ENCODE measurements at places on chromosomes 1 and 21. TPM values are rescaled to one million over a fixed set of nuclear protein-coding genes. Genes with fewer than 3 reads are reported as not detected.

S100A7A gene
- total RNA-seq, result not detected

- peak; percentile 32 for DNase-seq
Observed at GRCh38 chr21:27422435-27422834, 455.5 kb upstream of the ADAMTS5 start.

CYB561D1 gene
- total RNA-seq, result 5.5 TPM

DNA sequence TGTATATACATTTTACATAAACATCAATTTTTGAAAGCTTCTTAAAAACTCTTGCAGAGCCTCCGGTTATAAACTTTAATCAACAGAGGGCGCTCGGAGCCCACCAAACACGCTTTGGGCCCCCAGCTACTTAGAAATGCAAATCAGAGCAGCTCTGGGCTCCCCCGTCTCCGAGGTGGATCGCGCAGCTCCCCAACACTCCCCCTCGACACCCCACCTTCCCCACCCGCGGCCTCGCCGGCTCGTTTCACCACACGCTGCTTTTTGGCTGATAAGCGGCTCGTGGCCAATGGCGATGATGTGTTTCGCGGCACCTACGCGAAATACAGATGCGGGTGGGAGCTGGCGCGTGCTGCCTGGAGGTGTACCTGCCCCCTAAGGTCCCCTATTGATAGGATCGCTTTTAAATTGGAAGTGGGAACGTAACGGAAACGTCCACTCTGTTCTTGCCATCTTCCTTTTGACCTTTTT is 1.7 kb upstream of the KIF26B start:
- peak; percentile 68 for DNase-seq

DNA sequence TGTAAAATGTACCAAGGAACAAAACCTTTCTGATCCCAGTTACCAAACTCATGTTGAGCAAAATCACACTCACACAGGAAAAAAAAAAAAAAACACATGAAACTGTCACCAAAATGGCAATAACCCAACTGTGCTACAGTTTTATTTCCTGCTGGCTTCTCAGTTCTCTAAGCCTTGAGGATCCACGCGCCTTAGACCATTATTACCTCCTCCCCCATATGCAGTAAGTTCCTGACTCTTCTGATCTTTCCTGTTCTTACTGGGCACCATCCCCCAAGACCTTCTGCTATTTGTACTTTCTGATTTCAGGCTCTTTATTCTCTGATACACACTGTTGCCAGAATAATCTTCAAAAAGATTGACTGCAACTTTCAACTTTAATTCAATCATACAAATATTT is 79.6 kb downstream of the SLC45A1 start:
- DNase-seq, result no peak

DNA sequence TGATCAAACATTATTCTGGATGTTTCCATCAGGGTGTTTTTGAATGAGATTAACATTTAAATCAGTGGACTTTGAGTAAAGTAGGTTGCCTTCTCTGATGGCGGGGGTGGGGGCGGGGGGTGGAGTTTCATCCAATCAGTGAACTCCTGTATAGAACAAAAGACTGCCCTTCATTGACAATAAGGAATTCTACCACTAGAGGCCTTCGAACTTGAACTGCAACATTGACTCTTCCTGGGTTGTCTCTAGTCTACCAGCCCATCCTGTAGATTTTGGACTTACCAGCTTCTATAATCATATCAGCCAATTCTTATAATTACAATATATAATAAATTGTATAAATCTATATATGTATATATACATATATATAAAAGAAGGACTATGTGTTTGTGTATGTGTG is 520.4 kb upstream of the CXADR start:
- no peak for DNase-seq

- DNase-seq, result no peak
Observed at GRCh38 chr1:24226749-24227148, 39.7 kb upstream of the IFNLR1 start.

CSMD2 gene
- total RNA-seq, result 0.87 TPM

- no peak for DNase-seq
Observed at GRCh38 chr1:157469752-157470675, 82.3 kb downstream of the FCRL5 start.

- no peak for DNase-seq
Observed at GRCh38 chr1:110348050-110348449, 8.9 kb downstream of the RBM15 start.

GRCh38 chr1:210698661-210699060 is 370.0 kb downstream of the HHAT start:
- no peak for DNase-seq

- DNase-seq, result no peak
Observed at GRCh38 chr1:154940213-154940560, 3.7 kb upstream of the PMVK start.

- DNase-seq, result no peak
Observed at GRCh38 chr1:10866321-10867093, 70.1 kb upstream of the CASZ1 start.

MCOLN2 gene
- 1.4 TPM for total RNA-seq

TPTE gene
- total RNA-seq, result not detected

PDZK1 gene
- 2.1 TPM for total RNA-seq

GRCh38 chr1:213783893-213784292 is 203.9 kb upstream of the PROX1 start:
- no peak for DNase-seq

DNA sequence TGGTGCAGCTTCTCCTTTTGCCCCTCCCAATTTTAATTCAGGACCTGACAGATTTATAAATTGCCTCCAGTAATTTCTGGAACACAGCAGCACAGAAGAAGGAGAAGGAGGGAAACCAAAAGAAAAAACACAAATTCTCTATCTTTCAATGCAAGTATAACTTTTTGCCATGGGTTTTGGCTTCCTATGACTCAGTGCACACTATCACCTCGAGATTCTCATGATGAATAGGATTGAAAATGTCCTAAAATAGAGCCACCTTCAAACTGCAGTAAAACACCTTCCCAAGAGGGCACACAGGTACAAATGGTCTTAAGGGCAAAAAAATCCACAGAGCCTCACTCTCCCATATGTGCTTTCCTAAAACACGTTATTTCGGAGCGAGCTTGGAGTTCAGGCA is 113.6 kb downstream of the HLCS start:
- no peak for DNase-seq

SLC22A15 gene
- total RNA-seq, result 4.7 TPM

DNA sequence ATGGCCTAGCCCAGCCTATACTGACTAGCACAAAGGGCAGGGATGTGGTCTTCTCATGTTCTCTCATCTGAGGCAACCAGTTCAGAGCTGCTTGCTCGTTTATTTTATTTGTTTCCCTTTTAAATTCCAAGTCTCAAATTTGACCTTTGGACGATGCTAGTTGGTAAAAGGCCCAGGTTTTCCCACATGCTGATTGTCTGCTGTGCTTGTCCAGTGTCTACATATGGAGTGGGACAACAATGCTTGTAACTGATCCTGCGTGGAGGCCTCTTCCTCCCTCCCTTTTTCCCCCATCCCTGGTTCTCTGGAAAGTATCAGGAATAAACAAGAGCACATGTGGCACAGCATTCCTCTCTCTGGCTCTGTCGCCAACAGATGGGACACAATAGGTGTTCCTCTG is 34.0 kb upstream of the BEND5 start:
- no peak for DNase-seq

SLC9A1 gene
- total RNA-seq, result 4.7 TPM

RGS13 gene
- total RNA-seq, result not detected

NES gene
- 169 TPM for total RNA-seq

- no peak for DNase-seq
Observed at GRCh38 chr1:19049128-19049768, 92.8 kb upstream of the IFFO2 start.

GBP4 gene
- 0.56 TPM for total RNA-seq

DNA sequence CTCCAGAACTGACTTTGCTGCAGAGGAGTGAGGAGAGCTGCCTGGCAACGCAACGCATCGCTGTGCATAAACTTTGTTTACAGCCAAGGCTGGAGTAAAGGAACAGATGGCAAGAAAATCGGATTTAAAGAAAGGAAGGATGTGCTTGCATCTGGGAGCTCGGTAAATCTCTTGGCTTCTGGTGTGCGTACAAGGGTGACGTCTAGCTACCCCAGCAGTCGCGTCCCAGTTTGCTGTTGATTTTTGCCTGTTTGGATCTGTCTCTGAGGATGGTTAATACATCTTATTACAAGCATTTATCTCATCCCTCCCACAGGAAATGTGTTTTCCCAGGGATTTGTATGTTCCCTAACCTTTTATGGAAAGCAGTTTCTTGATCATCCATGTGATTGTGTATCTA is 73.3 kb upstream of the RALGPS2 start:
- no peak for DNase-seq

SPRR3 gene
- not detected for total RNA-seq

RIPPLY3 gene
- total RNA-seq, result not detected

- no peak for DNase-seq
Observed at GRCh38 chr1:29254346-29254745, 18.0 kb downstream of the PTPRU start.

DNA sequence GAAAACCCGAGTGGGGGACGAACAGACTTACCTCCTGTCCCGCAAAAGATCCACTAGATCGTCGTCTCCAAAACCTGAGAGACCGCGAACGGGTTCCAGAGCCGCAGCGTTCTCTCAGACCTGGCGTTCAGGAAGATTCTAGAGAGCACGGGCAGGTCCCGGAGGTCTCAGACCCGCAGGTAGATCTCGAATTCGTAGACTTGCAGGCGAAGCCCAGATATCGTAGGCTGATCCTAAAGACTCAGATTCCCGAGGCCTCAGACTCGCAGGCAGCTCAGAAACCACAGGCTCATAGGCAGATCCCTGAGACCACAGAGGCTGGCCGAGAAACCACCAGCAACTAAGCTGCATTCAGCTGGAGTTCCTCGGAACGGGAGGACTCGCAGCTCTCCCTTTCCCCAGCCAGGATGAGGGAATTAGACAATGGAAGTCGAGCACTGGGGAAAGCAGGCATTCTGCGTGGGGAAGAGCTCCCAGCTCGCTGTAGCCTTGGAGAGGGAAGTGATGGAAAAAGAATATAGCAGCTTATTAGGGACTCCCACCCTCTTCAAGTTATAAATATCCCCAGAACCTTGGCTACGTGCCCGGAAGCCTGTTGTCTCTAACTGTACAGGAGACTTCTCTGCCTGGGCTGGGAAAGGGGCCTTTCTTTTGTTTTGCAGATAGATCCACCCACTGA is at the start of gene ZNF436:
TSS of gene ZNF436 (minus strand) at position 502 of the 679 bp plus-strand sequence. CDS start 1,831 bp downstream, outside the sequence.
- DNase-seq, result peak; percentile 92

DNA sequence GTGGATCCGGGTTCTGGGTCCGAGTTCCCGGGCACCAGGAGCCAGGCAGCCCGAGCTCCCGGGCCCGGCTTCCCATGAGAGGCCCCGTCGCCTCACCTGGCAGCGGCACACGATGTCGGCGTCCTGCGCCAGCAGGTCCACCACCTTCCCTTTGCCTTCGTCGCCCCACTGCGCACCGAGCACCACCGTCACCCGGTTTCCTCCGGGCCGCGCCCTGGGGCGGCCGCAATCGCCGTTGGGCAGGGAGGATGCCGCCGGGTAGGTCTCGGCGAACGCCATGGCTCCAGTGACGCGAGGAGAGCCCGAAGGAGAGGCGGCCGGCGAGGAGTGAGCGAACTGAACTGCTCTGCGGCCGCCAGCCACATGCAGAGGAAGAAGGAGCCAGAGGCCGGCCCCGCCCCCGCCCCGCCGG is at the start of gene ADSS2:
TSS of gene ADSS2 (minus strand) at position 371 of the 412 bp plus-strand sequence. CDS start at position 279, 92 bp downstream.
- DNase-seq, result no peak

- peak; percentile 59 for DNase-seq
Observed at GRCh38 chr1:109931189-109931731, 20.6 kb downstream of the CSF1 start.

DNA sequence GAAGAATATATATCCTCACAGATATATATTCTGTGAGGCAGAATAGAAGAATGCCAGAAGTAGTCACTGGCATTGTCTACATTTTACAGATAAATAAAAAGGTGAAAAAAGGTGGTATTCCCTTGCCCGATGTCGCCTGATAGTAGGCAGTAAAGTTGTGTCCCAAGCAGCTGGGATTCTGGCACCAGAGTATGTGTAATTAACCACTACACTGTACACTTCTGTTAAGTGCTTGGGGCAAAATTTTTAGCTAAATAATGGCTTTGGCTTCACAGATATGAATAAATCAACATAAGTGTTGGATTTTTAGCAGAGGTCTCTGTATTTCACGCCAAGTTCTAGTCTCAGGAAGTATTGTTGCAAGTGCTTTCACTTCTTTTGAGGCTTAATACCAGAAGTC is 13.3 kb upstream of the CASQ2 start:
- DNase-seq, result no peak

RNF11 gene
- total RNA-seq, result 168 TPM

NECTIN4 gene
- 0.21 TPM for total RNA-seq

DNA sequence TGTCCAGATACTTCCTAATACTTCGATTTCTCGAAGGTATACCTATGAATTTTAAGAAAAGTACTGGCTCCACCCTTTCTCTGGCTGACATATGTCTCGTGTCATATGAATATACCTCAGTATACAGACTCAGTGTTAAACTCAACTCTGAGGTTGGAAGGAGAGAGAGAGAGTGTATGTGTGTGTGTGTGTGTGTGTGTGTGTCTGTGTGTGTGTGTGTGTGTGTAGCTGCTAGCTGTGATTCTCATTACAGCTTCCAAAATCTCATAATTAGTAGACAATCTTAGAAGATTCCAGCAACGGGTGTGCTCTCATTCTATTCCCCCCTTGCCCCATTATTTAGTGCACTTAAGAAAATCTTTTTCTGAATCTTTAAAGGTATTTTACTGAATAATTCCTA is 380.3 kb upstream of the B3GALT2 start:
- DNase-seq, result no peak

SH3GLB1 gene
- 44.0 TPM for total RNA-seq

OPRD1 gene
- total RNA-seq, result 0.03 TPM

DNA sequence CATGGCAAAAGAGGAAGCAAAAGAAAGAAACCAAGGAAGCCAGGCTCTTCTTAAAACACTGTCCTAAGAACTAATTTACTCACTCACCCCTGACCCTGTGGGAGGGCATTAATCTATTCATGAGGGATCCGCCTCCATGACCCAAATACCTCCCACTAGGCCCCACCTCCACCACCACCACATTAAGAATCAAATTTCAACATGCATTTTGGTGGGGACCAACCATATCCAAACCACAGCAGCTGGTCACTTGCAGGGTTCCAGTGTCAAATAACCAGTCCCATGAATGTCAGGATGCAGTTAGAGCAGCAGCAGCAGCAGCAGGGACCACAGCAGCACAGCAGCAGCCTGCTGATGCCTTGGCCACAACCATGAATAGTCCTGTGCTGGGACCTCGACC is 83.8 kb downstream of the ZC3H11B start:
- DNase-seq, result no peak

Measured in SJSA1 (cell line).